Mesangial cell (primary cell): ENCODE measurements at places on chromosomes 3 and 15. TPM values are rescaled to one million over a fixed set of nuclear protein-coding genes. Genes with fewer than 3 reads are reported as not detected.

SLC28A1 gene
- not detected in 2 replicates for total RNA-seq

RLBP1 gene
- total RNA-seq: not detected in 2 replicates

NR1I2 gene
- total RNA-seq: under 0.01 and 0.16 TPM in 2 replicates

SPESP1 gene
- total RNA-seq: 1.3 and 3.4 TPM in 2 replicates

DPPA2 gene
- not detected in 2 replicates for total RNA-seq

OIP5 gene
- total RNA-seq: 1.8 and 27.9 TPM in 2 replicates

STARD5 gene
- 1.1 and 1.5 TPM in 2 replicates for total RNA-seq

SLC12A1 gene
- under 0.01 and 0.25 TPM in 2 replicates for total RNA-seq

C3orf49 gene
- total RNA-seq: not detected in 2 replicates

SRPRB gene
- total RNA-seq: 27.3 and 41.1 TPM in 2 replicates

PRSS50 gene
- total RNA-seq: 0.16 and 0.63 TPM in 2 replicates

CORO2B gene
- 4.7 and 8.5 TPM in 2 replicates for total RNA-seq

TTC21A gene
- total RNA-seq: 4.2 and 5.2 TPM in 2 replicates

GATA2 gene
- 2.1 and 4.1 TPM in 2 replicates for total RNA-seq

TRH gene
- not detected in 2 replicates for total RNA-seq

GASK1A gene
- total RNA-seq: 0.33 and 0.51 TPM in 2 replicates

ARGFX gene
- not detected in 2 replicates for total RNA-seq

CFAP44 gene
- 0.16 and 0.51 TPM in 2 replicates for total RNA-seq

SAMMSON gene
- not detected in 2 replicates for total RNA-seq

AADAC gene
- not detected in 2 replicates for total RNA-seq

DMXL2 gene
- total RNA-seq: 9.1 and 10.4 TPM in 2 replicates

POPDC2 gene
- under 0.01 TPM in 1 of 2 replicates, not detected in the other for total RNA-seq

SAXO2 gene
- total RNA-seq: 5.5 TPM in 1 of 2 replicates, not detected in the other
